H4 (cell line): ENCODE measurements at places on chromosomes 6 and 20. TPM values are rescaled to one million over a fixed set of nuclear protein-coding genes. Genes with fewer than 3 reads are reported as not detected.

DNA sequence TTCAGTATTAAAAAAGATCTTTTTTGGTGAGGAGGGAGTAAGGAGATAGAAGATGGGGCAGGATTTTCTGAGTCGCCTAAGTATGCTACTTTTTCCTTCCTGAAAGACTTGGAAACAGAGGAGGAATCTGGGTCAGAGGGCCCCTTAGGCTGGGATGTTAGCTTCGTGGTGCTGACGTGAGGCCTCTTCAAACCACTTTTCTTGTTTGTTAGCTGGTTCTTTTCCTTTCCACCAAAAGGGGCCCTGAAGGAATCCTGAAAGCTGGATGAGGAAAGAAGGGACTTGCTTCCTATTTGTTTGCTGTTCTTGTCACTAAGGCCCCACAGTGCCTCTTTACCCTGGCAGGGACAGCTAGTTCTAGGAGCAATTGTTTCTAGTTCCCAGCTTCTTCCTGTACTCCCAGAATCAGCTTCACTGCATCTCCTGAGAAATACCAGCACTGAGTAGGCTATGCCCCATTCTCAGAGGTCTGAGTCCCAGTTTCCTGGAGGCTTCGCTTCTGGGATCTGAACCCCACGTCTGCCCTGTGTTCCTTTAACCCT lies 2.2 kb upstream of the IL20RA start:
- no peak for DNase-seq

- DNase-seq, result no peak
Observed at GRCh38 chr6:56388415-56388755, 141.0 kb upstream of the COL21A1 start.

The HMGCLL1 gene
- total RNA-seq, result 0.19 TPM in 1 of 2 replicates, not detected in the other

The FOXC1 gene
- 4.8 and 4.9 TPM in 2 replicates for total RNA-seq

- no peak for DNase-seq
Observed at GRCh38 chr6:111445861-111446267, 37.2 kb downstream of the REV3L start.

DNA sequence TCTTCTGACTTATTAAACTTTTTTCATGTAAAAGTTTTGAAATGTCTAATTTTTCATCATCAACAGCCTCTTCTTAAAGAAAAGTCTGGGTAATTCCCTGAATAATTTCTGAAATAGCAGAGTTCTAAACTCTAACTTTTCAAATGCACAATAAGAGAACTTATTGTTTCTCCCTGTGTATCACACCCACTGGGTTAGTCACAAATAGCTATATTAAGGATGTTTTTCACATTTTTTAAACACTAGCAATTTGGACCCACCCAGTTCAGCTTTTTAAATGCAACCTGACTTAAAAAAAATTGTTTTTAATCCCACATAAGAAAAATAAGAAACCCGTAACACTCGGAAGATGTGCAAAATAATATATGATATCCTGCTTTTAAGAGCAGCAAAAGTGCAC lies 61.4 kb upstream of the UTRN start:
- DNase-seq, result no peak

GRCh38 chr6:165889636-165890403 lies 226.8 kb upstream of the PDE10A start:
- peak; percentile 37 for DNase-seq

The RIMS1 gene
- 4.4 and 6.7 TPM in 2 replicates for total RNA-seq

- no peak for DNase-seq
Observed at GRCh38 chr6:9825526-9825925, 589.3 kb downstream of the TFAP2A start.

DNA sequence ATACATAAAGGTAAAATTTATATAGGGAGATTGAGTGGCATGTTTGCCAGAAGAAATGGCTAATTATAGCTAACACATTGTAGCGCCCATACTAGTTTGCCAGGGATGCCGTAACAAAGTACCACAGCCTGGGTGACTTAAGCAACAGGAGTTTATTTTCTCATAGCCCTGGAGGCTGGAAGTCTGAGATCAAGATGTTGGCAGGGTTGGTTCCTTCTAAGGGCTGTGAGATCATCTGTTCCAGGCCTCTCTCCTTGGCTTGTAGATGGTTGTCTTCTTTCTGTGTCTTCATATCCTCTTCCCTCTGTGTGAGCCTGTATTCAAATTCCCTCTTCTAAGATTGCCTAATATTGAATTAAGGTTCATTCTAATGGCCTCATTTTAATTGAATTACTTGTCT lies 417.5 kb upstream of the OPRM1 start:
- no peak for DNase-seq

The PRR18 gene
- not detected in 2 replicates for total RNA-seq

- no peak for DNase-seq
Observed at GRCh38 chr20:4502756-4503155, 219.0 kb upstream of the PRND start.

The ECI2 gene
- 95.9 and 111 TPM in 2 replicates for total RNA-seq

- no peak for DNase-seq
Observed at GRCh38 chr20:37346236-37346534, 245 bp downstream of the SRC start.

DNA sequence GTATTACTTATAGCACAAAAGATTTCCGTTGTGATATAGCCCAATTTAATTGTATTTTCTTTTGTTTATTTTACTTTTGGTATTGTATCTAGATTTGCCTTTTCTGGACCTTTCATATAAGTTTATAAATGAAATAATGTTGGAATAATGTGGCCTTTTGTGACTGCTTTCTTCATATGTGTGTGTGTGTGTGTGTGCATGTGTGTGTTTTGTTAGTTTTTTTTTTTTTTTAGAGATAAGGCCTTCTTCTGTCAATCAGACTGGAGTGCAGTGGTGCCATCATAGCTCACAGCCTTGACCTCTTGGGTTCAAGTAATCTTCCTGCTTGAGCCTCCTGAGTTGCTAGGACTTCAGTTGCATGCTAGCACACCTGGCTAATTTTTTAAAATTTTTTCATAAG lies 37.8 kb upstream of the ASXL1 start:
- DNase-seq, result no peak

The C20orf144 gene
- total RNA-seq, result not detected in 2 replicates

DNA sequence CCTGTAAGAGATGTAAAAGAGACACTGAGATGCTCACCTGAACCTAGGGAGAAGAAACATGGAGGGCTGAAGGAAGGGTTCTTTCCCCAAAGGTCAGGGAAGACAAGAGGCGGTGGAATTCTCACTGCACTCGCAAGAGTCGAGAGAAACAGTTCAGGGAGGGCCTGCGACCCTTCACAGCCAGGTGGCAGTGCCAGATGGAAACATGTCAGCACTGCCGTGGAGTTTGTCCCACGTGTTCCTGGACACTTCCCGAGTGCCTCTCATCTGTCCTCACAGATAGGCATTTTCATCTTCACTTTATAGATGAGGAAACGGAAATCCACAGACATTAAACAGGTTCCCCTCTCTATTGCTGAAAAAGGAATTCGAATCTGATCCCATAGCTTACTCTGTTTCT lies 70.4 kb upstream of the SYNJ2 start:
- DNase-seq, result no peak

The TRERF1 gene
- total RNA-seq, result 4.3 and 5.2 TPM in 2 replicates

DNA sequence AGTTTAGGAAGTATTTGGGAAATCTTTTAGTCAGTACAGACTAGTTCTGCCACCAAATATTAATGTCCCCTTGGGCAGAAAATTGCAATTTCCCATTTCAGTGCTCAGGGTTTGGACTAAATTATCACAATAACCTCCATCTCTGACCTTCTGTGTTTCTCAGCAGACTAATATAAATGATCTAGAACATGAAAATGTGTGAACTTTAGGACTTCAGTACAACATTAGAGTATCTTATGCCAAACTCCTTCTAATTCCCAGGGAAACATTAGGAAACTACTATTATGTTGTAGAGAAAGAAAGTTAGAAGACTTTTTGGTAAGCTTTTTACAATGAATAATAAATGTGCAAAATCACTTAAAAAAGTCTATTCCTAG lies 1087.6 kb upstream of the CITED2 start:
- DNase-seq, result no peak

DNA sequence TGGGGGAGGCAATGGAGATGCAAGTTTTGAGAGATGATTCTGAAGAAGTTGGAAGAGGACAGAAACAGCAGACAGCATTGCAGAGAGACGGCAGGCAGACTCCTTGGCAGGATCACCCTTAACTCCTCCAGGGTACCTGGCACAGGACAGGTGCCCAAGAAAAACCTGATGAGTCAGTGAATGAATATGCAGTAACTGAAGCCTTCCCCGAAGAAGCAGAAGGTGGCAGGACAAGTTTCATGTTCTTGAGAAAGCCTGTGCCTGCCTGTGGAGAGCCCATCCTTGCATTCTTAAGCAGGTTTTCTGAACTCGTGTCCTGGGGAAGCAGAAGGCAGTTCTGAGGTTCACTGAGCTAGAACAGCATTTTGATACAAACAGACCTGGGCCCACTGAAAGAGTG lies 79.6 kb upstream of the SASH1 start:
- no peak for DNase-seq

- DNase-seq, result no peak
Observed at GRCh38 chr6:48490658-48491057, 379.7 kb upstream of the PTCHD4 start.

The MOG gene
- total RNA-seq, result not detected in 2 replicates

The FOXP4 gene
- 2.7 and 3.1 TPM in 2 replicates for total RNA-seq

GRCh38 chr6:92459606-92460005 lies 959.8 kb downstream of the EPHA7 start:
- DNase-seq, result no peak

The THBS2 gene
- 0.19 and 0.21 TPM in 2 replicates for total RNA-seq

GRCh38 chr6:128731249-128732165 lies 151.4 kb upstream of the LAMA2 start:
- peak; percentile 21 for DNase-seq

DNA sequence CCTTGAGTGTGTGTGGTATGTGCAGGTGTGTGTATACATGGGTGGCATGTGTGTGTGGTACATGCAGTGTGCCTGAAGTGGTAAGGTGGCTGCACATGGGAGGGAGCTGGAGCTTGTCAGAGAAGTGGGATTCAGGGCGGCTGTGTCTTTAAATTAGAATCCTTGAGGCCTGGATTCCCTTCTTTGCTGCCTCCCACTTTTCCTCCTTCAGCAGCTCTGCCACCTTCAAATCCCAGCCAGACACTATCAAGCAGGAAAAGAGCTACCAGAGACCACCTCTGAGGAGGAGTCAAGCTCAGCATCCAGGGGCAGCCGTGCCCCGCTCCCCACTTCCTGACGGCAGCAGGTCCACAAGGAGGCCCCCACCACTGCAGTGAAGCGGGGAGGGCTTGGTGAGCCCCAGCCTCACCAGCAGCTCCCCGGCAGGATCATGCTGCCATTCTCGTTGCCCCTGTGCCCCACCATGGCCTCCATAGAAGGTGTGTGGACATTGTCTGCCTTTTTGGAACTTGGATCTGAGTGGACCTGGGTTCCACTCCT lies 131.0 kb upstream of the MLN start:
- DNase-seq, result no peak

DNA sequence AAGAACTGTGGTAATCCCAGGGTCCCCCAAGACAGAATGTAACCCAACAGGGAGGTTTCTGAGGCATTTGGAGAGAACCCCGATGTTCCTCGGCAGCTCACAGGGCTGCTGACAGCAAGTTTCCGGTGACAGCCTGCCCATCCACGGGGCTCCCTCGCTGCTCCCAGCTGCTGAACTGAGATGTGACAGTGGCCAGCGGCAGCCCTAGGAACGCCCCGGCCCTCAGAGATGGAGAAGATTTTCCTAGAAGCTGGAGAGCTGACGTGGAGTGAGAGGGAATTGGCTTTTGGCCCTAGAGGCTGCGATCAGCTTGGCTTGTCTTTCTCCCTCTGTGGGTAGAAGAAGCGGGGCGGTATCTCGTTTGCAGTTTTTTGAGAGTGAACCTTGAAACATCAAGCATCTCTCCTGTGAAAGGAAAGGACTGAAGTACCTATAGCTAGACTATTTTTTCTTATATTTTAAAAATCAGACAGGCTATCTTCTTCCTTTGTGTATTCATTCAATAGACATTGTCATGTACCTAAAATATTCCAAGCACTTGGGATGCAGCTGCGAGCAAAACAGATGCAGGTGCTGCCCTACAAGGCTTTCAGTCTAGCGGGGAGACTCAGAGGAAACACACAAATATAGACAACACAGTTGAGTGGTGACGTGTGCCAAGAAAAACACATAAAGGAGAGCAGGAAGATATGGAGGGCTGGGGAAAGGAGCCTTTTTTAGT lies 28.4 kb upstream of the NFATC2 start:
- no peak for DNase-seq

- no peak for DNase-seq
Observed at GRCh38 chr6:52136934-52137467, 49.2 kb upstream of the IL17A start.

GRCh38 chr20:37238426-37238825 lies 23.2 kb downstream of the GHRH start:
- no peak for DNase-seq

The NOX3 gene
- total RNA-seq, result not detected in 2 replicates

- no peak for DNase-seq
Observed at GRCh38 chr20:47489448-47489872, 12.2 kb upstream of the NCOA3 start.

GRCh38 chr6:46184114-46184513 lies 13.3 kb upstream of the ENPP5 start:
- DNase-seq, result peak; percentile 67

DNA sequence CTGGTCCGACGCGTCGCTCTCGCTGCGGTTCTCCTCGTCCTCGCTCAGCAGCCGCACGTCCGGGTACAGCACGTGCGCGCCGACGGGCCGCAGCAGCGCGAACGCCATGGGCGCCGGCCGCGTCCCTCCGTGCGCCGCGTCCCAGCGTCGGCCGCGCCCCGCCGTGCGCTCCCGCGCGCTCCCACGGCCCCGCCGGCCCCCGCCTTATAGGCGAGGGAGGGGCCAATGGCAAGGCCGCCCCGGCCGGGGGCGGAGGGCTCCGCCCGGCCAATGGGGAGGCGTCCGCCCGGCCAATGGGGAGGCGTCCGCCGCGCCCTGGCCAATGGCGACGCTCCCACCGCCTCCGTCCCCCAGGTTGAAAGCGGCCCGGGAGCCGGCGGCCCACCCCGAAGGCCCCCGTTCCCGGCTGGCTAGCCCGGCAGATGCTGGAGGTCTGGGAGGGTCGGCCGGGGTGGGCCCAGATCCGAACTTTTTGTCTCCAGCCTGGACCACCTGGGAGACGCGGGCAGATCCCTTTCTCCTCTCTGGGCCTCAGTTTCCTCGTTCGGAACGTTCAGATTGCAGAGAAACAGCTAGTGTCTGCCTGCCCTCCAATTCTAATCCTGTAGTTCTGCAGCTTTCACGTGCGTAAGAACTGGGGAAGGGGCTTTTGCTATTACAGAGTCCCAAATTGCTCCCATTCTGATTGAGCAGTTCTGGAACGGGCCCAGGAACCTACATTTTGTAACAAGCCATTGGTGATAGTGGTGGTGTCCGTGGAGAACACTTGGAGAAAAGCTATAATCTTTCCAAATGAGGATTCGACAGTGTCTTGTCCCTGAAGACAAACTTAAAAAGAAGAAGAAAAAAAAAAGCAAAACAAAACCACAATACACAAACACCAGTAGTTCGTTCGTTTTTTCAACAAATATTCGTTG lies at the start of gene TCF15:
TSS of gene TCF15 (minus strand) at position 180 of the 917 bp plus-strand sequence. CDS start at position 108, 72 bp downstream.
- DNase-seq, result no peak

DNA sequence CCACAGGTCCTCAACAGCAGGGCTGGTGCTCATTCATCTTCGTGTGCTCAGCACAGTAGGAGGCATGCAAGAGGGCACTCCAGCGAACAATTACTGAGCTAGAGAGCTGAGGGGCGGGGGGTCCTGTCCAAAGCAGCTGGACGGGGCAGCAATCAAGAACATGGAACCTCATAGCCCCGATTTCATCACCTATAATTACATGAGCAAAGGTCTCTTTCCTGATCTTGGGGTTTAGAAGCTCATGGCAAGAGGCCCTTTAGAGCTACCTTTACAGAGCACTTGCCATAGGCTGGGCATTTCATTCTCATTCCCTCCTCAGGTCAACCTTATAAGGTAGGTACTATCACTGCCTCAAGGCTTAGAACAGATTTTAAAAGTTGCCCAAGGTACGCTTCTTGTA lies 10.4 kb downstream of the MOCS1 start:
- DNase-seq, result no peak

The PTCRA gene
- total RNA-seq, result not detected in 2 replicates

The SPATA2 gene
- 3.2 and 3.3 TPM in 2 replicates for total RNA-seq

The TFAP2D gene
- 0.14 and 0.46 TPM in 2 replicates for total RNA-seq
